ENCODE measurements at places on chromosomes 11 and 22.

- no peak for DNase-seq
Measured at GRCh38 chr22:39215426-39216142, 29.2 kb downstream of the PDGFB start.

GRCh38 chr22:19862619-19863246 is 8.1 kb upstream of the GNB1L start:
- no peak for DNase-seq

DNA sequence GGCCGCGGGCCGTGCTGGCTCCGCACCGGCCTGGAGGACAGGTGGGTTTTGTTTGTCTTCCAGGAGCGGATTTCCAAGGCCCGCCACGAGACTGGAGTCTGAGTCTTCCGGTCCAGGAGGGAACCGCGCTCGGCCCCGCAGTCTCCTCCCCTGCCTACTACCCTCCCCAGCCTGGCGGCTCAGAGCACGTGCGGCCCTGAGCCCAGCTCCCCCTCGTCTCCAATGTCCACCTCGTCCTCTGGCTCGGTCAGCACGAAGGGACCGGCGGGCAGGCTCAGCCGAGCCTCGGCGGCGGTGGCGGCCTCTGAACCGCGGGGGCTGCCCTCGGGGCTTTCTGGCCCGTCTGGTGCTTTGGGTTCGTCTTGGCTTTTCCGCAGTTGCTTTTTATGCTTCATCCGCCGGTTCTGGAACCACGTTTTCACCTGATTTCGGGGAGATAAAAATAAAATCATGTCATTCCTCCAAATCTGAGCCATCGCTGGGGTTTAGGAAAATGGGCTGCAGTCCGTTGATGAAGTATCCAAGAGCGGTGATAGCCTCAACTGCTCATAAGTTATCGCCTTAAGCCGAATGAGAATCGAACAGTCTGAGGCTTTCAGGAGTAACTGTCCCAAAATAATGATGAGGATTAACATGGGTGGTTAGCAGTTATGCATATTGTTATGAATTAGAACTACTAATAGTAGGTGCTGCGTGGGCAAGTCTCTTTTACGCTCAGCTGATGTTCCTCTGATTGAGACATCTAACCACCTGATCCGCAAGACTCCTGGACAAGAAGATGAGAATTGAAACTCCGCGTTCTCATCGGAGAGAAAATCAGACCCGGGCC is 4.0 kb downstream of the BSX start:
- DNase-seq = no peak

DNA sequence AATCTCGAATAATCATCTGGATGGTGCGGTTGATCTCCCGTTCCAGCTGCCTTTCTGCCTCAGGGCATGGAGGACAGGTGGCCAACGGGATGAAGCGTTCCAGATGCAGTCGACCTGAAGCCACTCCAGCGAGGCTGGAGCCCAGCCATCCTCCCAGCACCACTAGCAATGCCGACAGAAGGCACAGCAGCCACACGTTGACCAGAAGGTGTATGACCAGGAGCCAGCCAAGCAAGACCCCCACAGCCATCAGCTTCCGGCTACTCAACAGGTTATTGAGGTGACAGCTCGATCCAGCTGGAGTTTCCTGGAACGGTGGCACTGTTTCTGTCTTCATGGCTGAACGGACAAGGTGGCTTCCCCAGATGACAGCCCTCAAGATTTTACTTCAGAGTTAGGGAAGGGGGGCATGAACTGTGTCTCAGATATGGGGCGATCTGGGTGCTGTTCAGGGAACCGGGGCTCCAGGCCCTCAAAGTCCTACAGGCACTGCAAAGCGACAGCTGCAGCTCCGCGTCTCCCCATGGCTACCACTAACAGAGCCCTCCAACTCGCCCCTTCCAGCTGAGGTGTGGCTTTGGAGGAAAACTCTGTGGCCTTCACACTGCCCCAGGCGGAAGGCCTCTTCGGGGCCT is 559 bp downstream of the SNX19 start:
- DNase-seq = no peak

DNA sequence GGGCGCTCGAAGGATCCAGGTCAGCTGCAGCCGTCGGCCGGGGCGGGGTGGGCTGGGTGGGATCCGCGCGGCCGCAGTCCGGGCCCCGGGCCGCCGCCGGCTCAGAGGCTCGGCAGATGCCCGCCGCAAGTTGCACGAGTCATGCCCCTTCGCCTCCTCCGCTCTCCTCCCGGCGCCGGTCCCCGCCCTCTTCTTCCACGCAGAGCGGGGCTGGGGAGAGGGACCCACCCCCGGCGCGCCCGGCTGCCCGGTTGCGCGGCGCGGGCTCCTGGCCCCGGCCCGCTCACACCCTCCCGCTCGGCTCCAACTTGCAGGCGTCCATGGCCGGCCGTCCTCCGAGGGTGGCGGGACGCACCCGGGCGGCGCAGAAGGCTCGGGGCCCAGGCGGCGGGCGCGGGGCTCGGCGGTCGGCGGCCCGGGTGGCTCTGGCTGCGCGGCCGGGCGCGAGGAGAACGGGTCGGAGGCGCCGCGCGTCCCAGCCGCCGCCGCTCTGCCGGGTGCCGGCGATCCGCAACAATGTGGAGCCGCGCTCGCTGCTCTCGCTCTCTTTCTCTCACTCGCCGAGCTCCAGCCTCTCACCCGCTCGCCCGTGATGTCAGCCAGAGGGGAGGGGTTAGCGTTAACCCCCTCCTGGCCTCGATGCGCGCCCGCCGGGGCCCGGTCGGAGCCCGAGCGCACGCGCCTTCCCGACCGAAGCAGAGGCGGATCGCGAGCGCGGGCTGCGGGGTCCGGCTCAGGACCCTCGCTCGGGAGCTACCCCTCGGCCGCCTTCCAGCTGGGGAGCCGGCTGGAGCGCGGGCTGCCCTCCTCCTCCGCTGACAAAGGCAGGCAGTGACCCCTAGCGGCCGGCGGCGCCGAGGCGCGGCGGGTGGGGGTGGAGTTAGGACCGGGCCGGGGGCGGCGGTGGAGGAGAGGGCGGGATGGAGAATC is at the start of gene NECTIN1:
TSS of gene NECTIN1 (minus strand) at position 550 of the 930 bp plus-strand sequence. CDS start 647 bp downstream, outside the sequence.
- DNase-seq = peak; percentile 83

Measured in uterus (tissue), 4 donors.